Skeletal muscle tissue (tissue), 5 donors: ENCODE measurements at places on chromosomes 11 and 22. TPM values are rescaled to one million over a fixed set of nuclear protein-coding genes. Genes with fewer than 3 reads are reported as not detected.

The IL17RA gene
- 3.1 TPM for total RNA-seq

The XNDC1N gene
- 13.6 TPM for total RNA-seq

The MMP7 gene
- not detected for total RNA-seq

The PEX16 gene
- 20.4 TPM for total RNA-seq

The OR5P2 gene
- total RNA-seq, result not detected

The OR11H1 gene
- not detected for total RNA-seq
